ENCODE measurements at places on chromosomes 3 and 15.

DNA sequence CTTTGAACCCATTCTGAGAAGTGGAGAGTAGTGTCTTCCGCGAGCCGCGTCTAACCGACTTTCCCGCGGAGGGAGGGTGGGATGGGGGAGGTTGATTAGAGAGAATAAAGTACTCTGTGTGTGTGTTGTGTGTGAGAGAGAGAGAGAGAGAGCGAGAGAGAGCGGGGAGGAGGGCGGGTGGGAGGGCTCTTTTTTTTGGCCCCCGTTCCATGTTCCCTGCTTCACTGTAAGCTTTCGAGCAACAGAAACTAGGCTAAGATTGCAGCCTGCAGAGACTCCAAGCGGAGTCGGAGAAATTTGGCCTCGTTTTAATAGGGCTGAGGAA, 1.6 kb upstream of the MEIS2 start:
- no peak for DNase-seq

DNA sequence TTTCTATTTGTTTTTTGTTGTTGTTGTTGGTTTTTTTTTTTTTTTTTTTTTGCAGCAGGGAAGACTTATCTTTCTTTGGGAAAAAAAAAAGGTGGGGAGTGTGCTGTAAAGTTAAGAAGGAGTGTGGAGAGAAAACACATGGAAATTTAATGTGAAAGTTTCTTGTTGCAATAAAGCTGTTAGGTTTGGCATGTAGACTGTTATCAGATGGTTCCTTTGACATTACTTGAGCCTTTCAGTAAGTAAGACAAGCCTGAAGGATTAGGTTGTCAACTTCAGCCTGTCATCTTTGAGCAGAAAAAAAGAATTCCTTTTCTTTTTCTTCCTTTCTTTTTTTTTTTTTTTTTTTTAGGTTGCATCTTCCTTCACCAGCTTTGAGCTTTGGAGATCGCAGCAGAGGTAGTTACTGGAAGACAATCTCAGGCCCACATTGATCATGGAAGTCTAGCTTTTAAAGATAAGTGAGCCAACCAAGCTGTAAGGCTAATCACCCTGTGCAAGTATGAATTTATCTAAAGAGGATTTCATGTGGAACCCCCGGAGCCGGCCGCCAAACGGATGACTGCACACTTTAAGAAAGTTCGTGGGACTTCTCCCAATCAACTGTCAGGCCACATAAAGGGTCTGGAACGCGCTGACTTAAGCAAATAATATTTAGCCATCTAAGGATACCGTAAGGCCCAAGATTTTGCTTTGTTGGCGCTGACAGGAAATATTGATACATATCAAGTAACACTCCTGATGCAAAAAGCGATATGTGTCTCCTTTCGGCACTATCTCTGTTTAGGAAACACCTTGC, 1040.1 kb upstream of the NR2F2 start:
- DNase-seq, result no peak

DNA sequence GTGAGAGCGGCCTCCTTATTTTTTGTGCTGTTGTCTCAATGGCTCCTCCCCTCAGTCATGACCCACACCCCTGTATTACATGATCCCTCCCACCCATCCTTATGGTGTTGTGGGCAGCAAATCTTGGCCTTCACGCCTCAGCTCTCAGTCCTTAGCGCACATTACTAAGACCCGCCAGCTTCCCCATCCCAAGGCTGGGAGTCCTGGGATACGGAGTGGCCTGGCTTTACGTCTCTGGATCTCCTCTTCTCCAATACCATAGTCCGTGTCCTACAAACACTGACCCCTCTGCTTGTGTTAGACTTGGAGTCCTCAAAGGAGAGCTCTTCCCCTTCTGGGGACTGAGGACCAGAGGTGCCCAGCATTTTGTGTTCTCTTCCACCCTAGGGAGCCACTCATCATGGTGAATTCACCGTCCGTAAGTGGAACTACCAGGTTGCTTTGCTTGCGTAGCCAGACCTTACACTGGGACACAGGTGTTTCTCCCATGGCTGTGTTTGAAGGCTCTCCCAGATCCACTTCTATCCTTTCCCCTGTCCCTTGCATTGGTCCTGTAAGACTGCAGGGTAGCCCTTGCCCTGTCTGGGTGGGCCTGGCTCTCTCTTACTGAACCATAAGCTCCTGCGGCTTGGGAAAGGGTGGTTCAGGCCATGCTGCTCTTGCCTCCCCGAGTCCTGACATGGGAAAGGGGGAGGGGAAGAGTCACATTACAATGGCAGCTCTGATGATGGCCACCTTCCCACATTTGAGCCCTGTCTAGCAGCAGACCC, 13.6 kb downstream of the GRM2 start:
- no peak for DNase-seq

DNA sequence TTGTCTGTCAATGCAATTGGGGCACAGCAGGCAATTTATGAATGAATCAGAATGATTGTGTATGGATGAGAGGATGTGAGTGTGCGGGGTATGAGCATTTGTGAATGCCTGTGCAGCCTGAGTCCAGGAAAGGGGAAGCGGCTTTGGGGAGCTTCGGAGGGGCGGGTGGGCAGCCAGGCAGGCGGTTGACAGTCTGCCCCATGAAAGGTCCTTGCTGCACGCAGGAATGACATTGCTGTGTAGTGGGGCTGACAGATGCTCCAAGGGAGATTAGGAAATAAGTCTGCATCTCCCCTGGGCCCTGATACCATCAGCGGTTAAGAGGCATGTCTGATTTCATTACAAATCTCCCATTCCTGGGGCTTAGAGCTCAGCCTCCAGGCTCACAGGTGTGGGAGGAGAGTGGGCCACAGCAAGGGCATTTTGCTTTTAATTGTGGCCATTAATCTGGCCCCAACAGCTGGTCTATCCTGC, 26.4 kb upstream of the TSPAN3 start:
- DNase-seq, result no peak

- DNase-seq, result no peak
Observed at GRCh38 chr3:66922058-66922457, 76.0 kb upstream of the KBTBD8 start.

DNA sequence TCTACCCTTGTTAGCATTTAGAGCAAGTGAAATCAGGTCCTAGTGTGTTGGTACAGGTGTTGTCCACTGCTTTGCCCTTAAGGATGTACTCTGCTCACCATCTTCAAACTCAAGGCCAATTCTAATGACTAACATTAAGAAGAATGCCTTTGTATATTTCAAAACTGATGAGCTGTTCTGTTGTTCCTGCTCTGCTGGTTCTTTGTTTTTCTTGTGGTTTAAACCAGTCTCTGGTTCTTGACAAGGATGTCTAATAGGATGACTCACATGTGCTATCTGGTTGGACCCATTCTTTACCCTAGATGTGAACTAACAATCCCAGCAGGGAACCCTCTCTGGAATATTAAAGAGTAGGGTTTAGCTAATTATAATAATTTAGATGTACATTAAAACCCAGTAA, 17.3 kb downstream of the ABHD5 start:
- DNase-seq, result no peak

DNA sequence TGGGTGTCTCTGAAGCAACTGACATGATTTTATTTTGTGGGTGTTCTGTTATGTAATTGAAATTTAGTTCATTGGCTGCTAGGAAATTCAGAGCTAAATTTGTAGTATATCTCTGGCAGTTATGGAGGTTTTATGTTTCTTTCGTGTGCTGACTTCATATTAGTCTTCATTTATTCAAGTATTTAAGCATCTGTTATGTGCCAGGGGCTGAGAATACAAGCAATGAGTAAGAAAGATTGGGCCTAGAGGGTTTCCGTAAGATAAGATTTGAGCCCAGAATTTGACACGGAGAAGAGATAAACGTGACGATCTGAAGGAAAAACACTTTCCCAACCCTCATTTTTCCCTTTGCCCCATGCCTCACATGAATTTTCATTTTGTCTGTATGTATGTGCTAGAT, 75.2 kb upstream of the ACKR4 start:
- DNase-seq, result no peak

DNA sequence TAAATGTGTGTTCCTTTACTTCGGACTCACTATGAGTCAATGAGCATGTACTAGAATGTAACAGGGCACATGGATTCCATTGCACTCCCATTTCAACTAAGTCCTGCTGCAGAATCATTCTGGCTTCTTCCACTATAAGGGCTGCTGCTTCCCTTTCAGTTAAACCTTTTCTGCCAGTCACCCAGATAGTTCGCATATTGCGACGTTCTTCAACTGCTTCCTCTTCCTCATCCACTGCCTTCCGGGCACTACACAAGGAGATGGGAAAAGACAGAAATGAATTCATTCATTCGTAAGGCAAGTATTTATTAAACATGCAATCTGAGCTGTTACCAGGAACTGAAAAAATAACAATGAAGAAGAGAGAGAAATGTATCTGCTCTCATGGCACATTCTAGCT, 55.6 kb downstream of the POLQ start:
- no peak for DNase-seq

DNA sequence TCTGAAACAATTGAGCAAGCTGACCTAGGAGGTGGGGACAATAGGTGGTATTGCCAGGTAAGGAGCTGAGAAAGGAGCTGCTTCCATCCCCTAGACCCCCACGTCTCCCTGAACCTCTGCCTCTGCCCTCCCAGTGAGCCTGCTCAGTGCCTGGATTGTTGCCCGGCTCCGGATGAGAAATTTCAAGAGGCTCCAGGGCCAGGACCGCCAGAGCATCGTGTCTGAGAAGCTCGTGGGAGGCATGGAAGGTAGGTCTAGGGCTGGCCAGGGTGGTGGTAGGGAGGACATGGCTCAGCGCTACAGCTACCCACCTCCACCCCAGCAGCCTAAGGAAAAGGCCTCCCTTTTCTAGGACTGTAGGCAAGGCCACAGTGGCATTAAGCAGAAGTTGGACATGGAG, 13.3 kb downstream of the DUOX1 start:
- no peak for DNase-seq

DNA sequence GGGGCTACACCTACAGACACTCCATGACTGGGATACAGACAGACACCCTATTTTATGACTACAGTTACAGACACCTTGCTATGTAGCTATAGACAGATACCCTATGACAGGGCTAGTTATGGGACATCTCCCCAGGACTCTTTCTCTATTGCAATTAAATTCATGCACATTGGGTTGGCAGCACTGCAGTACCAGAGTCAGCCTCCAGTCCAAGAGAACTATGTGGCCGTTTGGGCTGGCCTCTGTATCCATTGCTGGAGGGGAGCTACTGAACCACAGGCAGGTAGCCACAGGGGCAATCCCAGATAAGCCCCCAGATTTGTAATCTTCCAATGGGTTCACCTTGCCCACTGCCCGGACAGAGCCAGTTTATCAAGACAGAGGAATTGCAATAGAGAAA, 108.4 kb upstream of the SPATA16 start:
- DNase-seq, result no peak

GRCh38 chr3:65401359-65402305, 637.1 kb downstream of the MAGI1 start:
- DNase-seq, result no peak

GRCh38 chr3:64408770-64409169, 183.5 kb upstream of the PRICKLE2 start:
- DNase-seq, result no peak

DNA sequence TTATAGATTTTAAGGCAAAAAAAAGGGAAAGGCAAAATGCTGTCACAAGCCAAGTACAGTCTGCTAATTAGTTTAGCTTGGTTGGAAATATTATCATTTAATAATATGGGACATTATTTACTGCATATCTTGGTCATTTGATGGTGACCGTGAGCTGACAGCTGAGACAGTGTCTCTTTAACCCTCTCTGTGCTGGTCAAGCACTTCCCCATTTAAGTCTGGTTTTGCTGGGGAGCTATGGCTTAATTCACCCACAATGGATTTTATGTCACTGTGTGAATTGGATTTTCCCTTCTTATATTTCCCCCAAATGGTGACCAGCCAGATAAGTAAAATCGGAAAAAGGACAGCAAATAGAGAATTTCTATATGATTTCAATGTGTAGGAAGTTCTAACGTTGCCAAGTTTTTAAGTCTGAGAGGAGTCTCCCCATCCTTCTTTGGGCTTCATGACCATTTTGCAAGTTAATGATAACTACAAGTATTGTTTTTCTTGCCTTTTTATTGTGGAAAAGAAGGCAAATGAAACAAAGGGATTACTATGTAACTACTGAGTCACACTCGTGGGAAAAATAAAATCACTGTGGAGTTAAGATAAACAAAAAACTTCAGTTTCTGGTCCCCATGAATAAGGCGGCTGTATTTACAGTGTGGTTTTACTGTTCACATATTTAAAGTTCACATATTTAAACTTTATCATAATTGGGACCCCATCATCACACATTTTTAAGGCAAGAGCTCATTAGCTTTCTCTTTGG, 373.5 kb downstream of the NR2F2 start:
- no peak for DNase-seq

- no peak for DNase-seq
Observed at GRCh38 chr15:98730860-98731711, 82.7 kb downstream of the IGF1R start.

GRCh38 chr3:37028329-37028728, 35.0 kb downstream of the MLH1 start:
- DNase-seq, result no peak

- no peak for DNase-seq
Observed at GRCh38 chr15:80875568-80876347, 96.6 kb downstream of the CEMIP start.

- DNase-seq, result no peak
Observed at GRCh38 chr3:121956363-121956762, 62.2 kb downstream of the SLC15A2 start.

DNA sequence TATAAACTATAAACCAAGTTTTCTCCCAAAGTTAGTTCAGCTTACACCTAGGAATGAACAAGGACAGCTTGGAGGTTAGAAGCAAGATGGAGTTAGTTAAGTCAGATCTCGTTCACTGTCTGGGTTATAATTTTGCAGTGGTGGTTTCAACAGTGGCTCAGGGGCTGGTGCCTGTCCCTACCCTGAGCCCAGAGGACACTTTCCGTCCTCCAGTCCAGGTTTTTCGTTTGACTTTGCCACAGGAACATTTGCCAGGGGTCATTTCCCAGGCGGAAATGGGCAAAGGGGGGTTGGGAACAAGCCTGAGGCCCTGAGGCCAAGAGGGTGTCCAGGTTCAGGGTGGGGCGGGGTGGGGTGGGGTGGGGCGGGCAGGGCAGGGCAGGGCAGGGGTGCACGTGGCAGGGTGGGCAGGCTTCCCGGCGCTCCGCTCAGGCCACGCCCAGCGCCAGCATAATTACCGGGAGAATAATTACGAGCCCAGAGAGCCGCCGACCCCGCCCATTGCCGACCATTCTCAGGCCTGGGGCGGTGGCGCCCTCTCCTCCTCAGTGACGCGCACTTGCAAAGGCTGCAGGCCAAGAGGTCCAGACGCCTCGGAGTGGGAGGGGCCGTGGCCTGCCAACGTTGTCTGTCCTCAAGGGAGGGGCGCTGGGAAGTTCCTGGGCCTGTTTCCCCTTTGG, 70.4 kb downstream of the KLF13 start:
- DNase-seq, result no peak

DNA sequence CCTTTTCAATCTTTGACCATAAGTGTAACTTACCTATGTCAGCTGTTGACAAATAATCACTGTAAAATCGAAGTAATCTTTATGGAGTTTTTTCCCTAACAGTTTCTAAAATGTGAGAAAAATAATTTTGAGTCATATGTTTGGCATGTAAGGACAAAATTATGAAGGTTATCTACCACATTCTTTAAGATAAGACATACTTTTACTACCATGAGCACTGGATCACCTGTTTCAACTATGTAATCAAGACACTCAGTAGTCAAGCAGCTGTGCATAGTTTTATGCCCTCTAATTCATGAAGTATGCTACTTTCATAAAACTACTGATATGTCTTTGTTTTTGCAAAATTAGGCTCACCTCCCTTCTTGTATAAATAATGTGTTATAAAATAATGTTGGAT, 12.1 kb downstream of the FGF7 start:
- no peak for DNase-seq

Data from activated naive CD4-positive, alpha-beta T cell (primary cell).